Left ventricle myocardium superior (tissue), 1 donor: ENCODE measurements at places on chromosomes 12 and 14. TPM values are rescaled to one million over a fixed set of nuclear protein-coding genes. Genes with fewer than 3 reads are reported as not detected.

DNA sequence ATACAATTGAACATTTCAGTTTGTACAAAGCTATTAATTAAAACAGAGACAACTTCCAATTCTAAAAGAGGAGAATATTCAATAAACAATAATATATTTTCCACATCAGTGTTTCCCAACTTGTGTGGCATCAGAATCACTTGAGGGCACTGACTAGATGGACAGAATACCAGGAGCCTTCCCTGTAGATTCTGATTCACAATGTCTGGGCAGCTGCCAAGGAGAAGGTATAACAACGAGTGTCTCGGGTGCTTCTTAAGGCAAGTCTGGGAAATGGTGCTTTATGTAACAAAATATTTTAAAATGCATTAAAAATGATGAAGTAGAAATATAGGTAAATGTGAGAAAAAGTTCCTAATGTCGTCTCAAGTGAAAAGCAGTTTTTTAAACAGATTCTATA lies 26.2 kb downstream of the GALC start:
- no peak for DNase-seq

- DNase-seq: peak; percentile 80
Measured at GRCh38 chr12:132030367-132031038, 80.8 kb downstream of the EP400 start.

DNA sequence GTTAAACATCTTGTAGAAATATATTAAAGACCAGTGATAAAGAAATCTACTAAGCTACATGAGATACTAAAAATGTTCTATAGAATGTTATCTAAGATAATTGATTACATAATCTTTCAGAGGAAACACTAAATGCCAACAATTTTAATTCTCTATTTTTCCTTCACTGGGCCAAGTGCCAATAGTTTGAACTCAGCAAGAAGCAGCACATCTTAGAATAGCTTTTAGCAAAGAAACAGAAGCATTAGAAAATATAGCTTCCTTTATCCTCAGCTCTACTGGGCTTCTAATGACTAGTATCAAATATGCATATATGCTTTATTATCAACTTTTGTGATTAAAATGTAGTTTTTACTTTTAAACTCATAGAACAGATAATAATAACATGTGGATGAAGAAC lies 461.4 kb upstream of the USP15 start:
- no peak for DNase-seq

DNA sequence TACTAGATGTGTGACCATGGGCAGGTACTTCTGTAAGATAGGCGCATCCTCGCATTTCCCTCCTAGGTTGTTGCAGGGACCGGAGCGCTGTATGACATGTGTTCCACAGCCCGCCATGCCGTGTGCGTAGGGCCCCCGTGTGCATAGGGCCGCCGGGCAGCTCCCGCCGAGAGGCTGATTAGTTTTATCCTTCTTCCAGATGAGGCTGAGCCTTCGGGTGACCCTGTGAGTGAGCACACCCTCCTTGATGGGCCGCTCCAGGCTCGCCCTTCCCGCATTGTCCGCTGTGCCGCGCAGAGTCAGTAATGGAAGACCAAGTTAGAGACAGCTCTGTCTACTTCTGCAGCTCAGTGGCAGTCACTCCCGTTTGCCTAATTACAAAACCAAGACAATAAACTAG lies 72.9 kb upstream of the DYNC1H1 start:
- DNase-seq: no peak

P2RX2 gene
- not detected for total RNA-seq

NXPH4 gene
- total RNA-seq: 1.8 TPM

DNA sequence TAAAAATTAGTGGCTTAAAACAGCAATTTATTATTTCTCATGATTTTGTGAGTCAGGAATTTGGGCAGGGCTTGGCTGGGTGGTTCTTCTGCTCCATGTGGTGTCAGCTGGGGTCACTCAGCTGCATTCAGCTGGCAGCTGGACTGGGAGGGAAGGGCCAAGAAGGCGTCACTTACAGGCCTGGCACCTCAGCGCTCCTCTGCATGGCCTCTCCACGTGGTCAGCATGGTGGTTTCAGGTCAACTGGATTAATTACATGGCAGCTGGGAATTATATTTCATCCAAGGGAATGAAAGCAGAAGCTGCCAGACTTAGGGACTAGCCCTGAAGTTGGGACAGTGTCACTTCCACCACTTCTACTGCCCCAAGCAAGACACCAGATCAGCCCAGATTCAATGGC lies 27.5 kb upstream of the IRF2BPL start:
- DNase-seq: no peak

- no peak for DNase-seq
Measured at GRCh38 chr14:32728976-32729375, 209.7 kb upstream of the NPAS3 start.

ARHGDIB gene
- total RNA-seq: 56.0 TPM

IAPP gene
- total RNA-seq: not detected

DNA sequence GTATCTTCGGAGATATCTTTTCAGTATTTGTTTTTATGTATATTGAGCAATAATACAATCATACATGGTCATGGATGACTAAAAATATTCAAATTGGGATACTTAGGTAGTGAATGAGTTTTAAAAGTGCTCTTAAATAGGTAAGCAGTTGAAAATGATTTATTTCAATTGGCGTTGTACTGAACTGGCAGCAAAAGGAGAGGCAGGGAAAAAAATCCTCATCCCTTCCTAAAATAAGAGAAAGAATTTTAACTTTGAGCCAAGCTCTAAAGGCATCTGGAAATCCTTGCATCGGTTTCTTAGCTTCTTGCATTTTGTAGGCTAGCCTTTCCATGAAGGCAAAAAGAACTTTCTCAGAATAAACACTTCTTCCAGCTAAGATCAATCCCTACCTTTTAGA lies 125.2 kb downstream of the MGST1 start:
- DNase-seq: no peak

- DNase-seq: no peak
Measured at GRCh38 chr12:88325076-88325815, 183.1 kb downstream of the TMTC3 start.

PSEN1 gene
- 24.1 TPM for total RNA-seq

- no peak for DNase-seq
Measured at GRCh38 chr12:96054244-96054610, 18.8 kb upstream of the LTA4H start.

GPRC5D gene
- not detected for total RNA-seq

DNA sequence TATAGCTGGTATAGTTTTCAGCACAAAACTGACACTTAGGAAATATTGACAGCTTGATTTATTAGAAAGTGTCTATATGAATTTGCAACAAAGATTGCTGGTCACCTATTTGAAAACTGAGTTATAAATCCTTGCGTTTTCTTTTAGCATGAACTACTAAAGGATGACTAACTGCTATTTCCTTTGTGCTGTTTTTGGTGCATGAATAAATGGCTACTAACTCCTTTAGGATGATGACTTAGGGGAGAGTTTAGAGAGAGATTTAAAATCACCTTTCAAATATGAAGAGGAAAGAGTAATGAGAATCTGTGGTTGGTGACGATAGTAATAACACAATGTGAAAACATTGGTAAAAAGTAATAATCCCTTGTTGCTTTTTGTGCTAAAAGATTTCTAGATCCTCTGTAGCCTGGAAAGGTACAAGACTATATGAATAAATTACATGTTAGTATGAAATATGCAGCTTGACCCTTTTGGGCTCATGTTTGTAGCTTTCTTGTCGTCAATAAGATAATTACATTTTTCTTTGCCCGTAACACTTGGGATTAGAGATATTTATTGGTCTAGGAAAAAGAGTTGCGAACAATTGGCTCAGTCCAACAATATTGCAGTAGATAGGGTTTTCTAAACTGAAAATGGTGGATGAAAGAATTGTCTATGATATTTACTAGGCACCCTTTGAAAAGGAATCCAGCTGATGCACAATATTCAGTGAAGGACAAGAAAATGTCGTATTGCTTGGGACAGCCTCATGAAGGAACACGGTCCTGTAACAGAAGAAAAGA lies 453.0 kb downstream of the ADAMTS20 start:
- DNase-seq: no peak

- DNase-seq: no peak
Measured at GRCh38 chr14:68033336-68033932, 213.9 kb downstream of the RAD51B start.

- no peak for DNase-seq
Measured at GRCh38 chr14:101069228-101069549, 165.7 kb upstream of the RTL1 start.
